Right hindlimb (tissue), 1 donor: ENCODE measurements at places on chromosomes 7 and 10.

GRCh38 chr7:35736725-35737124 lies 41.8 kb upstream of the HERPUD2 start:
- no peak for DNase-seq

- DNase-seq: no peak
These were observed 4.6 kb downstream of the SEC23IP start for GRCh38 chr10:119896937-119897770.

GRCh38 chr10:87987206-87987605 lies 123.8 kb downstream of the PTEN start:
- DNase-seq: no peak

- no peak for DNase-seq
These were observed 402 bp upstream of the TMEM168 start for GRCh38 chr7:112790586-112791003.

GRCh38 chr10:60732807-60733516 lies 45.3 kb upstream of the CDK1 start:
- DNase-seq: peak; percentile 51

GRCh38 chr10:89226891-89227290 lies 19.8 kb upstream of the CH25H start:
- DNase-seq: no peak

- no peak for DNase-seq
These were observed 97.0 kb downstream of the NPSR1 start for GRCh38 chr7:34755008-34755407.

DNA sequence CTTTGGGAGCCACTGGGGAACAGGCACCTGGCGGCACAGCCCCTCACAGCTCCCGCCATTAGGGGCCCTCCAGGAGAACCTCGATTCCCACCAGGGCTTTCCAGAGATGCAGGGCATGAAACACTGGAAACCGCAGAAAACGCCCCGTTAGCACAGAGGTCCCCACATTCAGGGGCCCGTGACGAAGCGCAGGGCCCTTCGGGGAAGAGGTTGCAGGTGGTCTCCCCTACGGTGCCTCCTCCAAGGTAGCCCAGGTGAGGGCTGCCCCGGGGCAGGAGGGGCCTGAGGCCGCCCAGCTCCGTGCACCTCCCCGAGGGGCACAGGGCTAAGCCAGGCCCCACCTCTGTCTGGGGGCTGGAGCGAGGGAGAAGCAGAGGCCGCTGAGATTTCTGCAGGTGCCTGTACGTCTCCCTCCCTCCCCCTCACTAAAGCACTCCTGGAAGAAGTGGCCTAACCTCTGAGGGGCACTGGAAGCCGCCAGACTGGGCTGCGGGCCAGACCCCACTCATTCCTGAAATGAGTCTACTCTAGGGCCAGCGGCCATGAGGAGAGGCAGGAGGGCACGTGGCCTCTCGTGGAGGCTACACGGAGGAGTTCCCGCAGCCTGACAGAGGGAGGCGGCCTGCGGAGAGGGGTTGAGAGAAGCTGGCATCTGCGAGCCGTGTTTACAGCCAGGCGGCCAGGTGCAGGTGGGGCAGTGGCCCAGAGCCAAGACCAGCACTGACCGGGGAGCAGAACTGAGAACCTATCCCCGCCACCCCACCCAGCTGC lies 6.9 kb downstream of the PDGFA start:
- DNase-seq: no peak

GRCh38 chr10:9342885-9343570 lies 1288.5 kb downstream of the GATA3 start:
- no peak for DNase-seq

DNA sequence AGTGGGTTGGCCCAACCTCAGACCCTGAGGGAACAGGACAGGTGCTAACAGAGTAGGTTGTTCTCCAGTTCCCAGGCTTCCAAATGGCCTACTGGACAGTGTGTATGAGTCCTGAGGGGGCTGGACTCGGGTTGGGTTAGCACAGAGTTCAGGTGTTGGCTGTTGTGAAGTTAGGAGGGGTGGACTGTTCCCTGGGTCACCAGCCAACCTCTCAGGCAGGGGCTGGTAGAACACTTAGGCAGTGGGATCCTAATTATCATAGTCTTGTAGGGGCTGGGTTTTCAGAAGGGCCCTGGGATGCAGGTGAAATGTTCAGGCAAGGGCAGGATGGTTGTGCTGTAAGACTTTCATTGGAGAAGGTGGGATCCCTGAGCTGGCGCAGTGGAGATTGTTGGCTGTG lies 293.0 kb downstream of the ZWINT start:
- DNase-seq: no peak

GRCh38 chr7:73342645-73343044 lies 14.7 kb downstream of the FKBP6 start:
- DNase-seq: peak; percentile 72

DNA sequence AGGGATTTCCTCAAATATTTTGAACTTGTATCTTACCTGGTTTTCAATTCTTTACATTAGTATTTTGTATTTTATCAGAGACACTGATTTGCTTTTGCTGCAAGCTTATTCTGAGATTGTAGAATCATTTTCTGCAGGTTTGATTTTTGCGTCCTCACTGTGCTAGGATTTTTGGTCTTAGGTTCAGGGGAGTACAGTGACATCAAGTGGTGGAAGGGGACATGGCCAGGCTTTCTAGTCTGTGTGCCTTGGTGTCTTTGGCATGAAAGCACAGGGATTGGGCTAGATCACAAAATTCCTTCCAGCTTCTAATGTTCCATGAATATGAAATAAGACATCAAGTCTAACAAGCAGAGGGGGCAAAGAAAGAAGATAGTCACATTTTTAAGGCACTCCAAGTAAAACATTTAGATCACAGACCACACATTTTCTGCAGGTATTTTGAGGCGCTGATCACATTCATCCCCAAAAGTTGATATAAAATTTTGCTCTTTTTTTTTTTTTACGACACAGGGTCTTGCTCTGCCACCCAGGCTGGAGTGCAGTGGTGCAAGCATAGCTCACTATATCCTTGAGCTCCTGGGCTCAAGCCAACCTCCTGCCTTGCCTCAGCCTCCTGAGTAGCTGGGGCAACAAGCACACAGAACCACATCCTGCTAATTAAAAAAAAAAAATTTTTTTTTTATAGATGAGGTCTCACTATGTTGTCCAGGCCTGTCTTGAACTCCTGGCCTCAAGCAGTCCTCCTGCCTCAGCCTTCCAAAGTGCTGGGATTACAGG lies 124.4 kb downstream of the PON1 start:
- DNase-seq: peak; percentile 79

- no peak for DNase-seq
These were observed 8.6 kb downstream of the AOC1 start for GRCh38 chr7:150860978-150861295.
